ENCODE measurements at places on chromosomes 3 and 15.

DNA sequence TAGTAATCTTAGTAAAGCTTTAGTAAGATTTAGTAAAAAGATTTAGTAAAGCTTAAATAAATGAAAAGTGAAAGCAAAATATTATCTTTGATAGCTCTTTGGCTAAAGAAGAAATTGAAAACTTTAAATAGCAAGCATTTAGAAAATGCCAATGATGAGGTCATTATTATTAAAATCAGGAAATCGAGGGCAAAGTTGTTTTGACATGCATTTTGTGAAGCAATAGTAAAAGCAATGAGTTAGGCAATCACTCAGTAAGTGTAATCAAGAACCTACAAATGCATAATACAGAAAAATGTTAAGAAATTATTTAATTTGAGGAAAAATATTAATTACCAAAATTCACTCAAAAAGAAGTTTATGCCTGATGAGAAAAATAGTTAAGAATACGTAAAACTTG lies 280.3 kb upstream of the MME start:
- DNase-seq, result no peak

GRCh38 chr3:44762170-44762677 lies 630 bp downstream of the KIF15 start:
- no peak for DNase-seq

DNA sequence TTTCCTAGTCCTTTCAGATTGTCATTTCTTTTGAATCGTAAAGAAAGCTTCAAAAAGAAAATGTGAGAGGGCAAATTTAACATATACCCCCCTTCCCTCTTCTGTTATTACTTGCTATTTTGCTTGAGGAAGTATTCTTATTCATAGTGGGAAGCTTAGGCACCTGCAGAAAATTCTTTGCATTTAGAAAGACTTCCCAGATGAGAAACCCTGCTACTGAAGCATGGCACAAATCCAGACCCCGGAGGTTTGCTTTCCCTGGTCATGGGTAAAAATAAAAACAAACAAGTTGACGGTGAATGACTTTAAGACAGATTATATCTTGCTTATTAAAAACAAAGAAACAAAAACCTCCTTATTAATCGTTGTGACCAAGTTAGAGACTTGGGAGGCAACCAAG lies 93.9 kb downstream of the IL5RA start:
- DNase-seq, result no peak

- DNase-seq, result no peak
These were observed 187.3 kb downstream of the UBE2E2 start for GRCh38 chr3:23390446-23390845.

- DNase-seq, result no peak
These were observed 133.9 kb downstream of the RAP2B start for GRCh38 chr3:153295901-153296300.

- no peak for DNase-seq
These were observed 7.2 kb downstream of the RPL22L1 start for GRCh38 chr3:170862618-170863374.

GRCh38 chr3:188553569-188553968 lies 399.6 kb downstream of the LPP start:
- no peak for DNase-seq

DNA sequence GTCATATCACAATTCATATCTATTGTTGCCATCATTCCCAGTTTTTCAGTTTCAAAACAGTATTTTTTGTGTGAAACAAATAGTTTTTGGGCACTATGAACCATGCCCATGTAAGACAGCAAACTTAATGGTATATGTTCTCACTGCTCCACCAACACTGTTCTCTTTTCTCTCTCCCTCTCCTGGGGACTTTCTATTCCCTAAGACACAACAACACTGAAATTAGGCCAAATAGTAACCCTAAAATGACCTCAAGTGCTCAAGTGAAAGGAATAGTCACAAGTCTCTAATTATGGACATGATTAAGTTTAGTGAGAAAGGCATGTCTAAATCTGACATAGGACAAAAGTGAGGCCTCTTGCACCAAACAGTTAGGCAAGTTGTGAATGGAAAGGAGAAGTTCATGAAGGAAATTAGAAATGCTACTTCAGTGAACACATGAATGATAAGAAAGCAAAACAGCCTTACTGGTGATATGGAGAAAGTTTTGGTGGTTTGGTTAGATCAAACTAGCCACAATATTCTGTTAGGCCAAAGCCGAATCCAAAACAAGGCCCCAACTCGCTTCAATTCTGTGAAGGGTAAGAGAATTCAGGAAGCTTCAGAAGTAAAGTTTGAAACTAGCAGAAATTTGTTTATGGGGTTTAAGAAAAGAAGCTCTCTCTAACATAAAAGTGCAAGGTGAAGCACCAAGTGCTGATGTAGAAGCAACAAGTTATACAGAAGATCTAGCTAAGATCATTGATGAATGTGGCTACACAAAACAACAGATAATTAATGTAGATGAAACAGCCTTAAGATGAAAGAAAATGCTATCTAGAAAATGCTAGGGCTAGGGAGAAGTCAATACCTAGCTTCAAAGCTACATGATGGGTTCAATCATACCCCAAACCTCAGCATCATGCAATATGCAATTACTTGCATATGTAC lies 104.2 kb downstream of the CBLB start:
- DNase-seq, result no peak

DNA sequence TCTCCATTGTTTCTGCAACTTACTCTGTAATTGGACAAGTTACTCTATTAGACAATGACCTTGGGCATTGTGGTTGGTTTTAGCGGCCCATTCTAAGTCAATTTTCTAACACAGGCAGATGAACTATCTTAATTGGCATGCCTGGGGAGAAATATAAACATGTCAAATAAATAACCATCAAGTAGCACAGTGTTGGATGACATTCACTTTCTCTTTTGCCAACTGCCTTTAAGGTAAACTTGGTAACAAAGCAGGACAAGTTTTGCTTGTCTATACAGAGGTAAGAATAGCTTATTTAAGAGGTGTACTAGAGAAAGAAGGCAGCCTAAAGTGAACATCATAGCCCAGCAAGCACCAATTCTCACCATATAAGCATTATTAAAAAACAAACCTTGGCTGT lies 599.6 kb downstream of the GBE1 start:
- peak; percentile 3 for DNase-seq

DNA sequence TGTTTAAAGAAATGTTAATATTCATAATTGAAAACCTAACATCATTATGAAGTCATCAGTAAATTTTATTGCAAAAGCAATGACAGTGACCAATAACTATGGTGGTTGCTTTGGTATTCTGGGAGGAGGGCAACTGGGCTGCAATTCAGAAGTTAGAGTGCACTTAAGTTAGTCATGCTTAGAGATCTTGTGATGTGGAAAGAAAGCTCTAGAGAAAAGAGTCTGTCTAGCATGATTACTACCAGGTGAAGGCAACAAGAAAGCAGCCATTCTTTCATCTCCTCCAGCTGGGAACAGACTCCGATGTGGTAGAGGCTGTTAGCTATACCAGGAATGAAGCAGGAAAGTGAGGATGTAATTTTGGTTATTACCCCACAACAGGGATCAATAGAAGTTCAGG lies 625.6 kb downstream of the SI start:
- DNase-seq, result no peak

- DNase-seq, result no peak
These were observed 462.7 kb upstream of the ATP11B start for GRCh38 chr3:182330646-182331045.

- no peak for DNase-seq
These were observed 243.1 kb downstream of the ADAMTS17 start for GRCh38 chr15:100098705-100099104.

DNA sequence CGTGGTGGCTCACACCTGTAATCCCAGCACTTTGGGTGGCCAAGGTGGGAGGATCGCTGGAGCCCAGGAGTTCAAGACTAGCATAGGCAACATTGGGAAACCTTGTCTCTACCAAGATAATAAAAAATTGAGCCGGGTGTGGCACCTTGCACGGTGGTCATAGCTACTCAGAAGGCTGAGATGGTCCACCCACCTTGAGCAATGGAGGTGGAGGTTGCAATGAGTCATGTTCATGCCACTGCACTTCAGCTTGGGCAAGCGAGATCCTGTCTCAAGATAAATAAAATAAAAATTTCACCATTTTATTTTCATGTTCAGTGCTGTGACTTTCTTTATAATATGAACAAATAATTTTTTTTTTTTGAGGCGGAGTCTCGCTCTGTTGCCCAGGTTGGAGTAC lies 12.5 kb downstream of the MAPK6 start:
- DNase-seq, result no peak

GRCh38 chr3:58588030-58588614 lies 10.9 kb upstream of the FAM107A start:
- no peak for DNase-seq

DNA sequence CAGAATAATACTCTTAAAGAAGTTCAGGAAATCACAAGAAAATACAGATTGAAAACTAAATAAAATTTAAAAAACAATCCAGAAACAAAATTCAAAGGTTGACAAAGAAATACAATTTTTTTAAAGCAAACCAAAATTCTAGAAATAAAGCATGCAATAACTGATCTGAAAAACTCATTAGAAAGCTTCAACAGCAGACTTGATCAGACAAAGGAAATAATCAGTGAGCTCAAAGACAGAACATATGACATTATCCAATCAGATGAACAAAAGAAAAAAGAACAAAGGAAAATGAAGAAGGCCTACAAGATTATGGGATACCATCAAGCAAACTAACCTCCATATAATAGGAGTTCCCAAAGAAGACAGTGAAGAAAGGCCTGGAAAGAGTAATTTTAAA lies 336.8 kb downstream of the RSL24D1 start:
- DNase-seq, result no peak

DNA sequence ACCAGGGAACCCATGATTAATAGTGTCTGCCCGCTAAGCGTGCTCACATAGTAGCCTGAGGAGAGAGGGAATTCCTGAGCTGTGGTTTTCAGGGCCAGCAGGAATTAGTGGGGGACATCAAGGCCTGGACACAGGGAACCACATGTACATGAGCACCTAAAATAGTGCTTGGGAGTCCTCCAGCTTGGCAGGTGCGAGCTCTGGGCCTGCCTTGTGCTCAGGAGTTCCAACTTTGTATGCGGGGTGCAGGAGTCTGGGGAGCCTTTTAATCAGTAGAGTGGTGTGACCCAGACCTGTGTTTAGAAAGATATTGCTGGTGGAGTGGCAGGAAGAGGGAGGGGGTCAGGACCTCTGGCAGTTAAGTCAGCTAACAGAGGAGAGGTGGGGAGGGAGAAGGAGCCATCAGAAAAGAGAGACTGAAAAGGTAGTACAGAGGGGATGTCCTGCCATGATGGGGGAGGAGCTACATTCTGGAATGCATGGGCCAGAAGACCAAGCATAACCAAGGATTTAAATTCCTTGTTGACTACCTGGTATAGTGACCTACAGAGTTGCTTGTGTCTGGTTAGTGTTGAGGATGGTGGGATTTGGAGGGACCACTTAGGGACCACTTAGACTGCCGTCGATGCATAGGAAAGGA lies 1.9 kb downstream of the DAG1 start:
- DNase-seq, result no peak

DNA sequence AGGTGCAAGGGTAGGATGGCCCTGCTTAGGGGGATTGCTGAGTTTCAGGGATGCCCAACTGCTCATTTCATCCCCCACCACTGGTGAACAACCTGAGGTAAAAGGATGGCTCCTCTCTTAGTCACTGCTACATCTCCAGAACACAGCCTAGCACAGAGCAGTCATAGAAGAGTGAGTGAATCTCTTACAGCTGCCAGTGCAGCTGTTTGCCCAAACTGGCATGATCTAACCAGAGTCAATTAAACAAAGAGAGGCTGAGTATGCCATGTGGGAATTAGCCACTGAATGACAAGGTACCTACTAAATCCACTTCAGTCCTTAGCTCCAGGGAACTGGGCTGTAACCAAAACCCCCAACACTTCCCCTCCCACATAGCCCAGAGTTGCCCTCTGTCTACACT lies 6.8 kb upstream of the NCKIPSD start:
- no peak for DNase-seq

GRCh38 chr15:36575266-36575665 lies 4.2 kb upstream of the CDIN1 start:
- DNase-seq, result no peak

All from NCI-H1105 (cell line).